ENCODE measurements at places on chromosomes 2 and 18.

DNA sequence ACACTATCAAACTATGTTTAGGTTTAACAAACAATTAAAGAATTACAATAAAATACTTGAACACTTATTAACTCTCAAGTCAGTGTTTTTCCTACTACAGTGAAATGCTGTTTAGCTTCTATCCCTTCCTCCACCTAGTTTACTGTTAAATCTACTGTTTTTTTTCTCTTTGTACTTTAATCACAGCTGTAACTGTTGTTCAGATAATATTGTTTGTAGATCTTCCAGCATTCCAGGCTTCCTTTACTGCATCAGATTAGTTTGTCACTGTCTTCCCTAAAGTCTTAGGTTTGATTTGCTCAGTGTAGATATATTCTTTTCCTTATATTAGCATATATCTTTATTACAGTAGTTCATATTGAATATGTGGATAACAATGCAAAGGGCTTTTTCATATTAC lies 22.5 kb downstream of the BIRC6 start:
- no peak for DNase-seq

- no peak for DNase-seq
These were observed 121.2 kb downstream of the ZNF521 start for GRCh38 chr18:25230658-25231326.

- DNase-seq = peak; percentile 80
These were observed 99.1 kb downstream of the ALPK2 start for GRCh38 chr18:58529714-58530354.

GRCh38 chr2:238116298-238117198 lies 16.4 kb downstream of the ESPNL start:
- DNase-seq = no peak

DNA sequence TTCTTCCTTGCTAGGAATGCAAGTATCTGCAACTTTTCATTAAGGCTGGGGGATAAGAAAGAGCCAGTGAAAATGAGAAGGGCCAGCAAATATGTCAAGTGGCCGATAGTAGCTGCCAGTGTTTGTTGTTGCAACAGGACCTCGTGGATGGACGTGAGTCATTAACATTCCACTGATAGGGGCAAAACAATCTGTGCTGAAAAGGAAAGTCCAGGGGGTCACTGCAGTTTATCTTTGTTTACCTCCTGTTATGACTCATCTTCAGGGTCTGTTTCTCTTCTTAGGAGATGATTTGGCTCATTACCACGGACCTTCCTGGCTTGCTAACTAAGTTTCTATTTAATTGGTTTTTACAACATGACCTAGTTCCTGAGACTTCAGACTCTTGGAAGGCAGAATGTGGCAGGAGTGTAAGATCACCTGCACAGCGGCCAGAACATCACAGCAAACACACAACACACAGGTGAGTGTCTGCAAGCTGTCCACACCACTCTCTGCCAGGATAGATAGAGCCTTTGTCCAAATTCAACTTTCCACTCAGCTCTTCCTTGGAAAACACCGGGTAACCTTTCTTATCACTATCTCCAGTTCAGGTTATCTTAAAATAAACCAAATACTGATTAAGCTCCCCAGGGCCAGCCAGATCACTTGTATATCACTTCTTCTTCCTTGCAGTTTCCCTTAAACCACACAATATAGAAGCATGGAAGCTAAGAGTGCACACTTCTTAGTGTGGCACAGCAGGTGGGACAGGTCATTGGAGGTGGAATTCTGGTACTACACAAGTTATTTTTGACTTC lies 157.5 kb upstream of the LMAN1 start:
- no peak for DNase-seq

DNA sequence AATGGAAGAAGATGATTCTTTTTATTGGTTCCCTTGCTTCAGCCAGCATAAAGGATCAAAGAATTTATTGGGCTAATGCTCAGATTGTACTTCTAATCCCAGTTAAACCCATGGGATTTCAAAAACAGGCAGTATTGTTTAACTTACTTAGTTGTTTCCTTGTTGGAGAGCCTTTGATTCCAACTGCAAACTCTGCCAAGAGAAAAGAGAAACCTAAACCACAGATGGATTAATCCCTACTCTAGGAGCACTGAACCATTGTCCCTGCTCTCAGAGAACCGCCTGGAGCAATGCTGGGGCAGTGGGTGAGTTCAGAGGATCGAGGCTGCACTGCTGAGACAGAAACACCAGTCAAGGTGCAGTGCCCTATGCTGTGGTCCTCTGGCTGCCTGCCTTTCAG lies 44.9 kb upstream of the SIGLEC15 start:
- no peak for DNase-seq

GRCh38 chr2:217795706-217796465 lies 206.9 kb downstream of the TNS1 start:
- no peak for DNase-seq

GRCh38 chr2:39542523-39542922 lies 105.4 kb upstream of the MAP4K3 start:
- DNase-seq = no peak

GRCh38 chr2:121884078-121884477 lies 128.6 kb downstream of the TSN start:
- DNase-seq = no peak

- no peak for DNase-seq
These were observed 830.8 kb upstream of the SLC39A10 start for GRCh38 chr2:194826241-194826640.

GRCh38 chr2:68414876-68415275 lies 49.8 kb downstream of the PLEK start:
- DNase-seq = no peak

DNA sequence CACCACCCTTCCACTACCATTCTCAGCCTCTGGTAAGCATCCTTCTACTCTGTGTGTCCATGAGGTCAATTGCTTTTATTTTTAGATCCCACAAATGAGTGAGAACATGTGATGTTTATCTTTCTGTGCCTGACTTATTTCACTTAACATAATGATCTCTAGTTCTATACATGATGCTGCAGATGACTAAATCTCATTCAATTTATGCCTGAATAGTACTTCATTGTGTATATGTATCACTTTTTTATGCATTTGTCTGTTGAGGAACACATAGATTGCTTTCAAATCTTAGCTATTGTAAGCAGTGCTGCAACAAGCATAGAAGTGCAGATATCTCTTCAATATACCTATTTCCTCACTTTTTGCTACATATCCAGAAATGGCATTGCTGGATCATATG lies 733.3 kb downstream of the SUCLG1 start:
- no peak for DNase-seq

DNA sequence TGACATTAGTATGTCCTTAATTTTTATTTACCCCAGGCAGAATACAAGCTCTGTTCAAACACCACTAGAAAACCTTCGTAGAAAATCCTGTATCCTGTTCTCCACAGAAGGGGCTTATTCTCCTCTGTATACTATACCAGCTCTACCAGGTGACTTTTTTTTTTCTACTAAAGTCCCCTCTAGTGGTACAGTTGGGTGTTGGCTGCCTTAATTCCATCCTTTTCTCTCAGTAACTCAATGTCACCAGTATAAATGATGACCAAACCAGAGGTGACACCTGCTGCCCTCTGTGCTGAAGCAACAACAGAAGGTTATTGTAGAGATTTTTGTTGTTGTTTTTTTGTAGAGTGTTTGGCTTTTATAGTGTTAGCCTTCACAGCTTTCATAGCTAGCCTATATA lies 1322.0 kb downstream of the LRP1B start:
- no peak for DNase-seq

- no peak for DNase-seq
These were observed 213.8 kb upstream of the MGAT5 start for GRCh38 chr2:134039912-134040581.

- no peak for DNase-seq
These were observed 55.7 kb downstream of the COA5 start for GRCh38 chr2:98552499-98553179.
